ENCODE measurements at places on chromosomes 2 and 18.
A peak's percentile ranks its signal among the peaks of the same experiment; 100 is the strongest.

DNA sequence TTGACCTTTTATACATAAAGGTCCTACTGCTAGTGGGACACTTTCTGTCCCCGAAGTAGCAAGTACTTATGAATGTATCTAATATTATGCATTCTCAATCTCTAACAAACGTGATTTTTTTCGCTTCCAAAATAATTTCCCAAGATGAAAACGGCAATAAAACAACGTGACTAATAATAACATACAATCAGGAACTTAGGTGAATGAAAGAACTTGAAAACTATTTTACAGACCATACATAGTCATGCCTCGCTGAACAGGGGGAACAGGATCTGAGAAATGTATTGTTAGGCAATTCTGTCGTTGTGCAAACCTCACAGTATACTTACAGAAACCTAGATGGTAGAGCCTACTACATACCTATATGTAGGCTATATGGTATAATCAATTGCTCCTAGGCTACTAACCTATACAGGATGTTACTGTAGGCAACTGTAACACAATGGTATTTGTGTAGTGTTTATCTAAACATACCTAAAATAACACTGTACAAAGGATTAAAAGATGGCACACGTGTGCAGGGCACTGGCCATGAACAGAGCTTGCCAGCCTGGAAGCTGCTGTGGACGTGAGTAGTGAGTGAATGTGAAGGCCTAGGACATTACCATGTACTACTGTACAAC is 2.5 kb downstream of the RTN4 start:
- DNase-seq = no peak

GRCh38 chr2:11757101-11757500 is 10.7 kb downstream of the LPIN1 start:
- no peak for DNase-seq

- no peak for DNase-seq
These were observed 9.9 kb downstream of the UBE2E3 start for GRCh38 chr2:180990337-180990736.

DNA sequence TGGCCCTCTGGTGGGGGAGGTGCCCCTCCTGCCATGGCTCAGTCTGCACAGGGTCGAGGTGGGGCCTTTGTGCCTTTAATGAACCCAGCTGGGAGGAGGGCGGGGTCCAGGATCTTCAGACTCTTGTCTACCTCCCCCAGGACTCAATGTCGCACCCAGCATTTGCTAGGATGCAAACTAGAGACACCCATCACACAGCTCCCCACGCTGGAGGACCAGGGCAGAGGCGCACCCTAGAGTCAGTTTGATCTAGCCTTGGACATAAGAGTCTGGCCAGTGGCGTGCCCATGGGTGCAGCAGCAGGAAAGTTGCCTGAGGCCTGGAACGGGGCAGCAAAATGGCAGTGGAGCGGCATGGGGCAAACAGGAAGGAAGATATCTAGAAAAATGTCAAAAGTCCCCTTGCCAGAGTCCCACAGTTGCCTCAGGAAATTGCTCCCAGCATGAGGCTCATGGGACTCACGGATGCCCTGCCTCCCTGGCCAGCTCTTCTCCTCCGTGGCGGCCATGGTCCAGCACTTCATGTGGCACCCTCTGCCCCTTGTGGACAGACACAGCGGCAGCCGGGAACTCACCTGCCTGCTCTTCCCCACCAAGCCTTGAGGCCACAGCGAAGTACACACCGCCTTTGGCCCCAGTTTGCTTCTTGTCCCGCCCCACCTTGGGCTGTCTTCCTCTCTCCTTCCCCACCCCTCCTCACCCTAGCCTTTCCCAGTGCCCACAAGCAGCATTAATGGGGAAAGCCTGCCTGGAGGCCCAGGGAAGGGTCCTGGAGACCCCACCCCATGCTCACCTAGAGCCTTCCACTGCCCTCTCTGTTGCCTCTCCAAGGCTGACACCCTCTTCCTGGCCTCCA is 17.7 kb downstream of the SH2D6 start:
- no peak for DNase-seq

DNA sequence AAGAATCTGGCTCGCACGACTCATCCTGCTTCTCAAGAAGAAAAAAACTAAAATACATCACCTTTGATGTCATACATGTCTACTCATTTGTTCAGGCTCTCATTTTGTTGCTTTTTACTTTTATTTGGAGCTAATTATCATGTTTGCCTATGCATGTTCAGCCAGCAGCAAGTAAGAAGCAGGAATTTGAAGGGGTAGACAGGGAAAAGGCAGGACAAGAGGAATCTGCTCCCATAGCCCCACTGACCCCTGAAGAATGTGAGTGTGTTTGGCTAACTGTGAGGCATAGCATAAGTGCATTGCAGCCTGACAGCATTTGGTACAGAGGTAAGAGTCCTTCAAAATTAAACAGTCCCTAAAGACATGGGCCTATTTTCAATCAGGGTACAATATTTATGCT is 72.7 kb downstream of the NYAP2 start:
- no peak for DNase-seq

DNA sequence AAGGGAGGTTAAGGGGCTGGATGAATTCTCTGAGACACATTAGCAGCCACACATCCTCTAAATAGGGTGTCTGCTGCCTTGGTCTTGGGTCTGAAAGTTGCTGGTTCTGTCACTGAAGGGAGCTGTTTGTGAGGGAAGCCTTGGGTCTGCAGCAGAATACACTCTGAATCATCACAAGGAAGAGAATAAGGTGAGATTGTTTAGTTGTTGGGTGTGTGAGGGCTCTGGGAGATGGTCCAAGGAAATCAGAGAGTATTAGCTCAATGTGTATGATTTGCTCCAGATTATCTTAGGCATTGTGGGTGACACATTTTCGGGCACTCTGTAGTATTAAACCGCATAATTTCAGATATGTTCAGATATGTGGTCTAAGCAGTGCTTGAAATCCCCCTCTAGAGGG is 548.5 kb downstream of the SLC4A3 start:
- DNase-seq = no peak

- DNase-seq = no peak
These were observed 105.1 kb upstream of the NCKAP5 start for GRCh38 chr2:133673305-133673905.

DNA sequence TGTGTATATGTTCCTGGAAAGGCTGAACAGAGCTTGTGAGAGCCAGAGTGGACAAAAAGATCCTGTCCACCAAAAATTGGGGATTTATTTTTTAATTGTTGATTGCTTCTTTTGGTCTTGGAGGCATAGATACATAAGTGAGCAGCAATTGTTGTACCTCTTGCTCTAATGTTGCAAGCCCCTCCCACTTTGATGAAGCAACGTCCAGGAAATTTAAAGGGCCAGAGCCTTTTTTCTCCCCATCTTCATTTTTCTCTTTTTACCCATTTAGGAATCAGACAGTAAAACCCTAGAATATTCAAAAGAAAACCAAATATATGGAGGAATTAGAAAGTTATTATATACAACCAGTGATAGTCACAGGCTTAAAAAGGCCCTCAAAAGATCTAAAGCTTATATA is 871.8 kb upstream of the NRXN1 start:
- no peak for DNase-seq

- no peak for DNase-seq
These were observed 99.5 kb downstream of the DTNA start for GRCh38 chr18:34809451-34810072.

DNA sequence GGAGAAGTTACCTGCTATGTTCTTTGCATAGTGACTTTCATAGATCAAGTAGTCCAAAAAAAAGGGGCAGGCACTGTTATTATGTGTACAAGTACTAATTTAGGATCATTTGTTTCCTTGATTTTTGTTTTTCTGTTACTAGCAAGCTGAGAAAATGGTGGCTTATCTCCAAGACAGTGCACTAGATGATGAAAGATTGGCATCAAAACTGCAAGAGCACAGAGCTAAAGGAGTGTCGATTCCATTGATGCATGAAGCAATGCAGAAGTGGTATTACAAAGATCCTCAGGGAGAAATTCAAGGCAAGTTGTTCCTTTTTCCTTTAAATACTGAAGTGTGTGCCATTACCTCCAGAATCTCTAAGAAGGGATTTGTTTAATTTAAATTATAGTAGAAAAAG is 19.6 kb upstream of the KCNJ13 start:
- DNase-seq = no peak

DNA sequence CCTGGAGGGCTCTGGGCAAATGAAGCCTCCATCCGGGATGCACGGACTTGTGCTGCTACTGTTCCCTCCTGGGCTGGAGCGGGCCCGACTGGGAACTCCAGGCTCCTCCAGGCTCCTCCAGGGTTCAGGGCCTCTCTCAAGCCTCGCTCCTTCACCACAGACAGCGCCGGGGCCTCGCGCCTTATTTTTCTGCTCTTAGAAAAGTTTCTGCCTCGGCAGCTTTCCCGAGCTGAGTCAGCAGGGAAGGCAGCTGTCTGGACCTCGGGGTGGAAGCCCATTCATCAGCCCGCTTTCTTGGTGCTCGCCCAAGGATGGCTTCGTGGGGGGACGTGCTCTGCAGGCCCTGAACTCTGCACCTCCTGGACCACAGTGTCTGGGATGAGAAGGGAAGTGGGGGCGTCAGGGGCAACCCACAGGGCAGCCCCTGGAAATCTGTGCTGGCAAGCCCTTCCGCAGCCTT is 12.9 kb upstream of the TEX51 start:
- DNase-seq = no peak

- DNase-seq = no peak
These were observed 16.8 kb upstream of the BCL11A start for GRCh38 chr2:60570251-60570650.

DNA sequence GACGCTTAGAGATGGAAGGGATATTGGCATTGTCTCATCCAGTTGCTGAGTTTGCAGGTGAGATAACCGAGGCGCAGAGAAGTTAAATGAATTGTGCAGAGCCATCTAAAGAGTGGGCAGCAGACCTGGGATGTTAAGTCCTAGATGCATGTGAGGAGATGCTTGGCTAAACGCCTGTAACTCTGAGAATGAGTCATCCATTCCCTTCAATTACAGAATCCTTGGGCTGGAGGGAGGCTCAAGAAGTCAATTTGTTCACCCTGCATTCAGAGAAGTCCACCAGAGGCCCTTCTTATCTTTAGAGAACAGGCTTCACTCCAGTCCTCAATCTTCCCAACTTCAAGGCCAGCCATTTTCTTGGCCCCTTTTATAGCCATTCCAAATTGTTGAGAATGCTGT is 1.6 kb downstream of the EHD3 start:
- DNase-seq = no peak

DNA sequence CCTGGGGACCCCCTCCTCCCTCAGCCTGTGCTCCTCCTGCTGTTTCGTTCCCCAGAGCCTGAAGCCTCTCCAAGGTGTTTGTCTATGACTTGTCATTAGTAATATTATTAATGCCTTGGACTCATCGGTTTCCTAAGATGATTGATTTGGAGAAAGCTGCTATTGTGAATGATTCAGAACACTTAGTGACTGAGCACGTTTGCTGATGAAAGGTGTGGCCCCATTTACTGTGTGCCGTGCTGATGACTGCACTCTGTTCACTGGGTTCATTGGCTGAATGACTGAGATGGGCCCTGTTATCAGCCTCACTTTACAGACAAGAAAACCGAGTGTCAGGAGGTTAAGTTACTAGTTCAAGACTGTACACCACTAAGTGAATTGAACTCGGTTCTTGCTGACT is 111.4 kb downstream of the SPP2 start:
- DNase-seq = no peak

DNA sequence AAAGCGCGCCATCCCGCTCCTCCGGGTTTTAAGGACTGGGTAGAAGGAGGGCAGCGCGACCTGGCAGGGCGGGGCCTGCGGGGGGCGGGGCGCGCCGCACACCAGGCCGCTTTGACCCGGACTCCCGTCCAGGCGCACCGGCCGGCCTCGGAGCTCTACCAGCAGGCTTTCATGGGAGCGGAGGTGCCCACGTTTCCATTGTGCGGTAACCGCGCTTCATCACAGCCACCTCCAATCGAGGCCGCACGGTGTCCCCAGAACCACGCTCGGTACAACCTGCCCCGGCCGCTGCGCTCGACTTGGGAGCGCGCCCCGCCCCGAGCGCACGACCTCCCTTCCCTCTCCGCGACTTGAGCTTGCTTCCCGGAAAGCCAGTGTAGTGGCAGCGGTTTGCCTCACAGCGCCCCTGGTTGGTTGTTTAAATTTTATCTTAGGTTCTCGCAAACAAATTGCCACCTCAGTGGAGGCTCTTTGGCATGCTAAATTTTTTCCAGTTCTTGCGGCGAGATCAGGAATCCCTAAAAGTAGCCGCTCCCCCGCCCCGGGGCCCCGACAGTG is 280 bp upstream of the CYP1B1 start:
- DNase-seq = peak; percentile 76

- peak; percentile 62 for DNase-seq
These were observed at the start of gene NPAS2 for GRCh38 chr2:100819370-100820272. Gene NPAS2, plus strand, starts transcription at chr2:100820139. Its CDS starts 84,616 bp downstream, at chr2:100904755.

DNA sequence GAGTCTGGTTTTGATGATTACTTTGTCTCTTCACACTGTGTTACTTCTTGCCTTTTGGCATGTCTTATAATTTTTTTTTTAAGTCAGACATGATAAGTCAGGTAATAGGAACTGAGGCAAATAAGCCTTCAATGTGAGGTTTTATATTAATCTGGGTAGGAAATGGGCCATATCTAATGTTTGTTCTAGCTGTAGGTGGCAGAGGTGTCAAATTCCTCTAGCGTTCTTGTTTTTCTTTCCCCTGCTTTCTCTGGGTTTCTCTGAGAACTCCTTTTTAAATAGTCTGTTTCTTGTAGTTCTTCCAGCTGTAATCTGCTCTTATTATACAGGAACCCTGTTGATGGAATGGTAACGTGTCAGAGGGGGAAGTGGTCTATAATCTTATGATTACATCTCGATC is 5.7 kb downstream of the SP140 start:
- DNase-seq = no peak

- DNase-seq = no peak
These were observed 10.0 kb downstream of the MRPL33 start for GRCh38 chr2:27781496-27781895.

- peak; percentile 48 for DNase-seq
These were observed 69.9 kb downstream of the ODC1 start for GRCh38 chr2:10378189-10378588.

DNA sequence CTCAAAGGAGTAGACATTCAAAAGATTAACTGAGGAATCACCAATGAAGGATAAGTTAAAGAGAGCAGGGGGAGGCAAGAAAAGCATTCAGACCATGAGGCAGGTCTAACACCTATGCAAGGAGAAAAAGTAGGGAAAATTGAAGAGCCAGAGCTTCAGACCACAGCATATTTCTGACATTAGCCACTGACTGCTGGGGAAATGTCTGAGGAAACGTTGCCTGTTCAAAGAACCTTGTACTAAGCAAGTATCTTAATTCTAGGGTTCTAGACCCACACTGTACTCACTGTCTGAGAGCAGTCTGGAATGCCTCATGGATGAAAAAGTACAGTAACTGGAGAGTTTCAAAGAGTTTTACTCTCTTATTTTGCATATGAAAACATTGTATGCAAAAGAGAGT is 39.5 kb upstream of the TFPI start:
- DNase-seq = no peak
